NCI-H2081 (cell line): ENCODE measurements at places on chromosomes 2 and 18.

DNA sequence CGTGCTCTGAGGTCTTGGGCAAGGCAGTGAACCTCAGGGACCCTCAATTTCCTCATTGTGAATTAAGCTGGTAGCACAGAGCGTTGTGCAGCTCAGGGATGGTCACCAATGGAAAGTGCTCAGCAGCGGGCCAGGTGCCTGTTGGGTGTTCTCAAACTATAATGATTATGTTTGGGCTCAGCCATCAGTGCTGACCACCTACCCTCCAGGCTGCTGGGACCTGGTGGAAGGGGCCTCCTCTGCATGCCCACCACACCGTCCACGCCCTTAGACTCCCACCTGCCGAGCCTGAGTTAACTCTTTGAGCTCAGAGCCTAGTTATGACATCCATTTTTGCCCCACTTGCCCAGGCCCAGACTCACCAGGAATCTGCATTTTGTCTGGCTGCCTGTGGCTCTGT is 35.0 kb downstream of the GLI2 start:
- no peak for DNase-seq

GRCh38 chr18:10571537-10571936 is 45.7 kb downstream of the NAPG start:
- no peak for DNase-seq

DNA sequence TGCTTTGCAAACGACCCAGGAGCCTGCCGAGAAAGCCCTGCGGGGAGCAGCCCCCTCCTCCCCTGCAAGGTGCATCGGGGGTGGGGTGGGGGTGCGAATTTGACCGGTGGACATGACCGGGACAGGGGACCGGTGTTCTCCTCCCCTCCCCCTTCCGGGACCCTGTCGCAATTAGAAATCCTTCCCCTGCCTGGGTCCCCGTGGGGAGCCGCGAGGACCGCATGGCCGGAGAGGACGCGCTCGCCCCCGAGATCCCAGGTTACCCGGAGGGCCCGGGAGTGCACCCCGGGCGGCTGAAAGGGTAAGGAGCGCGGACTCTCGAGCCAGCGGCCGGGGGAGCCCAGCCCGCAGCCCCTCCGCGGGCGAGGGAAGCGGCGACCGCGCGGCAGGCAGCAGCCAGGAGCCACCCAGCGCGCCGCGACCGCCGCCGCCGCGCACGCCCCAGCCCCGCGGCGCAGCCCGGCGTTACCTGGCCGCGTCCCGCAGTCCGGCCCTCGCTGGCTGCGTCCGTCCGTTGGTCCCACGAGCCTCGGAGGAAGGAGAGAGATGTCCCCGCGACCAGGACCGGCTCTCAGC is 482 bp downstream of the DLGAP1 start:
- DNase-seq = no peak

DNA sequence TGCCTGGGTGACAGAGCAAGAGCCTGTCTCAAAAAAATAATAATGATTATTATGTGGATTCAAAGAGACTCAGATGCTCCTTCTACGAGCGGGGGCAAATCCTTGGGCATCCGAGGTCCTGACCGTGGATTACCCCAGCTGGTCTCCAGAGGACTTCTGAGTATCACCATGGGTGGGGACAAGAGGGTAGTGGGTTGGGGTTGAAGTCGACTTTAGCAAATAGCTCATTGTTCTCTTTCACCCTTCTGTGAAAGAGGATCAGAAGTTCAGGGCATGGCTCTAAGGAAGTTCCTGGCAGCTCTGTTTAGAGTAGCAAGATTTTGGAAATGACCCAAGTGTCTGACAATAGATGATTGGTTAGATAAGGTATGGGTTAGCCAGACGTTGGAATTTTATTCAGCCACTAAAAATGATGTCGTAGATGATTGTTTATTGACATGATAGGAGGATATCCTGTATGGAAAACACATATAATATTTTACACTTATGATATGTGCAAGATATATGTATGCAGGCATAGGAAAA is 59.0 kb upstream of the SPRED2 start:
- no peak for DNase-seq

GRCh38 chr2:162086904-162087303 is 12.9 kb upstream of the DPP4 start:
- no peak for DNase-seq

DNA sequence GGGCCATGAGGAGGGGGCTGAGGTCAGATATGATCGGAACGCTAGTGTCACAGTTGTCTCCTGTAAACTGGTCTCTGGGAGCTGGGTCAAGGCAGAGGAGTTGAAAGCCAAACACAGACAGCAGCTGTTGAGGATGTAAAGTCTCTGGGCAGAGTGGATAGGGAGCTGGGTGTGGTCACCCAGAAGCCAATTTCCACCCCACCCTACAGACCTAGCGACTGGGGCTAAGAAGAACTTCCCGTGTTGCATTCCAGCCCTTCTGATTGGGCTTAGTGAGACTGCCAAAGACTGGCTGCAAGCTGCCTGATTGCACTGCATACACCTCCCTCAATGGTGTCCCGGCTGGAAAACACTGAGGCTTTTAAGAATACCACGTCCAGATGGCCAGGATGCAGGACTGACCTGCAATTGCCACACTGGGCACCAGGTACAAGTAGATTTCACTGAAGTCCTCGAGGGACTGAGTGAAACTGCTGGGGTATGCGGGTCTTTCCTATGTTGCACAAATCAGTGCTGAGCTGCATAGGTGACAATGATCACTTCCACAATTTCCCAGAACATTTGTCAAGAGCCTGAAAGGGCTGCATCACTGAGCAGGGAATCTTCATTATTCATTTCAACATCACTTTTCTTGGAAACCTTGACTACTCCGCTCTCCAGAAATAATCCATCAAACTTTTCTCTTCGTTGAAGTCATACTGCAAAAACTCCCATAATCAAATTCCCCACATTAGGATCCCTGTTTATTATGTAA is 43.1 kb upstream of the EML4 start:
- no peak for DNase-seq

DNA sequence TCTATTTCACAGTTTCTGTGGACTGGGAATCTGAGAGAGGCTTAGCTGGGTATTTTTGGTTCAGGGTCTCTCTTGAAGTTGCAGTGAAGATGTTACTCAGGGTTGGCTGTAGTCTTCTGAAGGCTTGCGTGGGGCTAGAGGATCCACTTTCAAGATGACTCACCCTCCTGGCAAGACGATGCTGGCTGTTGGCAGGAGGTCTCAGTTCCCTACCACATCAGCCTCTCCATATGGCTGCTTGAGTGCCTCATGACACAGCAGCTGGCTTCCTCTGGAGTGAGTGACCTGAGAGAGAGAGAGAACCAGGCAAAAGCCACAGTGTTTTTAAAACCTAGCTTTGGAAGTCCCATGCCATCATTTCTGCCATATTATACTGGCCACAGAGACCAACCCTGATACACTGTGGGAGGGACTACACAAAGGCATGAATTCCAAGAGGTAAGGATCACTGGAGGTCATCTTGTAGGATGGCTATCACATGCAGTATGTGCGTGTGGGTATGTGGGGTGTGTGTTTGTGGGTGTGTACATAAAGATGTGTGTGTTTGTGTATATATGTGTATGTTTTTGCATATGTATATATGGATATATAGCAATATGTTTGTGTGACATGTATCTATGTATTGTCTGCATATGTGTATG is 25.1 kb downstream of the DNPEP start:
- no peak for DNase-seq

- DNase-seq = no peak
Measured at GRCh38 chr2:218883491-218884490, 3.1 kb downstream of the WNT10A start.

GRCh38 chr2:152132306-152132705 is 33.5 kb upstream of the CACNB4 start:
- DNase-seq = no peak

DNA sequence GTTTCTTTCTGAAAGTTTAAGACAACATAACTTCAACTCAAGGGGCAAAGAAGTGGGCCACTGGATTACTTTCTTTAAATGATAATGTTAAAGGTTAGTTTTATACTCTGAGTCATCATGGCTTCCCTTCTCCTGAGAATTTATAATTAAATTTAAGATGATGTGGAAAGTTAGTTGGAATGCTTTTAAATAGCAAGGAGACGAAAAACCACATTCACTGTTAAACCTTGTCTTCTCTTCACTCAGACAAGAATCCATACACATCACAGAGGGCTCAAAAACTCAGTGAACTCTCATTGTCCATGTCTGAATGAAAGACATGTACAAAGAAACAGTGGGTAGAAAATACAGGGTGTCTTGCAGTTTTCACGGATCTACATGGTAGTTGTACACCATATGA is 65.6 kb downstream of the COL5A2 start:
- no peak for DNase-seq
